T-cell (primary cell): ENCODE measurements at places on chromosomes 11 and 22. TPM values are rescaled to one million over a fixed set of nuclear protein-coding genes. Genes with fewer than 3 reads are reported as not detected.

- no peaks in the 10 kb centered on the region for H3K27me3 ChIP-seq
- no peak overlapping the region for H3K4me3 ChIP-seq
- DNase-seq: no peak
- H3K36me3 ChIP-seq: no peaks in the 10 kb centered on the region
Observed at GRCh38 chr11:88114486-88115045, 60.7 kb downstream of the RAB38 start.

- H3K27me3 ChIP-seq: no peaks in the 10 kb centered on the region
- H3K4me3 ChIP-seq: no peak overlapping the region
- no peak for DNase-seq
Observed at GRCh38 chr22:19131685-19132015, 542 bp downstream of the TSSK2 start.

GRCh38 chr11:103844327-103845215 lies 191.9 kb upstream of the DDI1 start:
- no peak overlapping the region for H3K27ac ChIP-seq
- H3K27me3 ChIP-seq: no peaks in the 10 kb centered on the region
- no peaks in the 10 kb centered on the region for H3K36me3 ChIP-seq
- H3K4me3 ChIP-seq: no peak overlapping the region
- H3K4me1 ChIP-seq: no peaks in the 10 kb centered on the region

- no peaks in the 10 kb centered on the region for H3K4me1 ChIP-seq
- H3K27me3 ChIP-seq: no peaks in the 10 kb centered on the region
- no peak overlapping the region for H3K4me3 ChIP-seq
- no peak overlapping the region for H3K27ac ChIP-seq
Observed at GRCh38 chr11:101187748-101188147, 58.1 kb upstream of the PGR start.

DNA sequence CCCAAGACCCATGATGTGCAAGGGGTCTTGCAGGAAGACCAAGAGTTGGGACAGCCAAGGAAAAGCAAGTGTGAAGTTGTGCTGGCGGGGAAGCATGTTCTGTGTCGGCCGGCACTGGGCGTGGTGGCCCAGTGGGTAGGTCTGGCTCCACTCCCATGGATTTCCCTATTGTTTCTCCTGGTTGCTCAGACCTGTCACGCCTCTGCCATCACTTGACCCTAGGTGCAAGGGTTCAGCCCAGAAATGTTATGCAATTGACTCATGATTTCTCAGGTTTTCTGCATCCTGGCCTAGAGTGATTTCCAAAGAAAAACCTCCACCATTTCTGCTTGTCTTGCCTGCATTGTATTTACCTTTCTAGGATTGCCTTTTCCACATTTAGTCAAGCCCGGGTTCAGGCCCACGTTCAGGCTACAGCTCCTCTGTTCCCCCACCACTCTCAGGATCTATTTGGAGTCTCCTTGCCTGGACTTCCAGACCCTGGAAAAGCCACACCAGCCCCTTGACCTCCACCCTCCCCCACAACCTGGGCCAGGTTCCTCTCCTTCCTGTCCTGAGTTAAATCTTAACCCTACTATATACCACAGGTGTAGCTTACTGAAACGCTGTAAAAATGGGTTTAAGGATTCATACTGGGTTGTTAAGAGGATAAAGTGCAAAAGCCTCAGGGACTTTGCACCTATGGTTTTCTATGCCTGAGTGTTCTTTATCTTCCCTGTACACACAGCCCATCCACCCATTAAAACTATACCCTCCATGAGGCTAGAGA lies 17.5 kb upstream of the FOLR1 start:
- H3K27ac ChIP-seq: no peak overlapping the region
- DNase-seq: no peak
- H3K4me1 ChIP-seq: no peaks in the 10 kb centered on the region
- peaks cover 10% of the 10 kb centered on the region for H3K27me3 ChIP-seq
- no peak overlapping the region for H3K4me3 ChIP-seq
- no peaks in the 10 kb centered on the region for H3K36me3 ChIP-seq

Gene ARHGAP20
- not detected for total RNA-seq

Gene C22orf31
- total RNA-seq: not detected

Gene HEPACAM
- not detected for total RNA-seq

Gene INTS4
- total RNA-seq: 62.6 TPM
